ENCODE measurements at places on chromosomes 6 and 20. TPM values are rescaled to one million over a fixed set of nuclear protein-coding genes. Genes with fewer than 3 reads are reported as not detected.

The PRRT1 gene
- total RNA-seq = 0.17 TPM

The JAG1 gene
- total RNA-seq = 62.5 TPM

The PSORS1C2 gene
- not detected for total RNA-seq

The OR10C1 gene
- total RNA-seq = not detected

The UST gene
- 10.0 TPM for total RNA-seq

The RIPOR3 gene
- total RNA-seq = not detected

The MLIP gene
- 0.61 TPM for total RNA-seq

The HUS1B gene
- total RNA-seq = 0.72 TPM

The SLC35F1 gene
- total RNA-seq = not detected

The SPATS1 gene
- not detected for total RNA-seq

The SNAI1 gene
- 0.23 TPM for total RNA-seq

The TBX18 gene
- total RNA-seq = 0.39 TPM

The MYBL2 gene
- 16.4 TPM for total RNA-seq

The IL17A gene
- total RNA-seq = not detected

The ENPP1 gene
- total RNA-seq = 2.8 TPM

The CBLN4 gene
- not detected for total RNA-seq

The PRPH2 gene
- total RNA-seq = not detected

The MAS1 gene
- not detected for total RNA-seq

All from MCF 10A (cell line).